HT-29 (cell line): ENCODE measurements at places on chromosomes 4 and X. TPM values are rescaled to one million over a fixed set of nuclear protein-coding genes. Genes with fewer than 3 reads are reported as not detected.

Gene MANBA
- total RNA-seq, result 18.9 and 23.2 TPM in 2 replicates

Gene FRMPD3
- 0.03 TPM in 2 replicates for total RNA-seq

Gene TEX13C
- not detected in 2 replicates for total RNA-seq

Gene SH3D19
- total RNA-seq, result 21.5 and 41.2 TPM in 2 replicates

Gene IL2RG
- 0.08 TPM in 1 of 2 replicates, not detected in the other for total RNA-seq

Gene PCDH7
- 0.21 and 0.43 TPM in 2 replicates for total RNA-seq

Gene N4BP2
- total RNA-seq, result 1.8 and 2.3 TPM in 2 replicates

Gene CTAG2
- total RNA-seq, result not detected in 2 replicates

Gene CACNA1F
- not detected in 2 replicates for total RNA-seq

Gene CABS1
- not detected in 2 replicates for total RNA-seq

Gene VCX3B
- total RNA-seq, result not detected in 2 replicates

Gene TLR3
- 1.9 and 2.3 TPM in 2 replicates for total RNA-seq

Gene SYN1
- not detected in 2 replicates for total RNA-seq

Gene KCNE5
- total RNA-seq, result 0.23 and 0.34 TPM in 2 replicates

Gene ODAM
- total RNA-seq, result not detected in 2 replicates

Gene LNX1
- total RNA-seq, result 9.4 and 10.1 TPM in 2 replicates

Gene PRR32
- total RNA-seq, result not detected in 2 replicates

Gene TAB3
- total RNA-seq, result 4.4 and 5.7 TPM in 2 replicates

Gene SAGE1
- not detected in 2 replicates for total RNA-seq

Gene RGS12
- total RNA-seq, result 7.1 and 7.6 TPM in 2 replicates

Gene RASSF6
- total RNA-seq, result 2.3 and 3.9 TPM in 2 replicates

Gene BCAP31
- 387 and 409 TPM in 2 replicates for total RNA-seq

Gene GRPR
- total RNA-seq, result not detected in 2 replicates
